ENCODE measurements at places on chromosomes 7 and 10.

DNA sequence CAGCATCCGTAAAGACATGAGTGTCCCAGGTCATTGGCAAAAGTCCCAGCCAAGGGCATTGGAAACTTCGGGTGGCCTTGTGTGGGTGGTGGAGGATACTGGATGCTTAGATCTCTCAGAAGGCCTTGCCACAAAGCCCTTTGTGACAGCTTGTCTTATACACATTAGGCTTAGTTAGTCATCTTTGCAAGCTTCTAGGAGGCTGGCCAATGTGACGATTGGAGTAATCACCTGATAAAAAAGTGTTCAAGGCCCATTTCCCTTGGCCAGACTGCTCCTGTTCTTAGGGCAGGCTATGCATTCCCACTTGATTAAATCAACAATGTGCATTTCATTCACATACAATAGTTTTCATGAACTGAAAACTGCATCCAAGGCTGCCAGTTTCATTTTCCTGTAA lies 26.9 kb downstream of the NPS start:
- DNase-seq, result no peak

- DNase-seq, result no peak
Observed at GRCh38 chr10:53135213-53135896, 362.8 kb upstream of the MBL2 start.

DNA sequence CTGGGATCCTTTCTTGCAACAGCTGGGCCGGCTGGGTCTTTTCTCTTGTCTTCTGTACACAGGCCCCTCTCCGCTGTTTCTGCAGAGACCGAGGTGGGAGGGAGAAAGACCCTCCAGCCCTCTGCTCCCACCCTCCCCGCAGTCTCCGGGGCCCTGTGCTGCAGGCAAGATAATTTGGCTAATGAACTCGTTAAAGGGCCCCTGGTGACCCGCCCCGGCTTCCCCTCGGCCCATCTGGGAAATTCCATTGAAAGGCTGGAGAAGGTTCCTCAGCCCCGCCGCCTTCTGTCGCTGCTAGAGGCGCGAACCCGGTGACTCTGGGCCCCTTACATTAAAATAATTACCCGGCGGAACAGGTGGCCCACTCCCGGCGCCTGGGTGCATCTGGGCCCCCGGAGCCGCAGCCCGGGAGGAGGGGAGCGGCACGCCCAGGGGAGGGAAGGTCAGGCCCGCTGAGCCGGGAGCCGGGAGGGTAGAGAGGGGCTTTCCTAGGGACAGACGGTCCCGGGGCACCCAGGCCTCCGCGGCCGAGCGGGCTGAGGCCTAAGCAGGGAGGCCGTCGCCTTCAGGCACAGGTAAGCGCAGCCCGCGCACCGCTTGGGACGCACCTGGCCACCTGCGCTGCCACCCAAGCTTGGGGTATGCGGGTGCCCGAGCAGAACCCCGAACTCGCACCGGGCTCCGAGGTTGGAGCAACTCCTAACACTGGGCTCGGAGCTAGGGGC lies 7.3 kb upstream of the MNX1 start:
- DNase-seq, result no peak

DNA sequence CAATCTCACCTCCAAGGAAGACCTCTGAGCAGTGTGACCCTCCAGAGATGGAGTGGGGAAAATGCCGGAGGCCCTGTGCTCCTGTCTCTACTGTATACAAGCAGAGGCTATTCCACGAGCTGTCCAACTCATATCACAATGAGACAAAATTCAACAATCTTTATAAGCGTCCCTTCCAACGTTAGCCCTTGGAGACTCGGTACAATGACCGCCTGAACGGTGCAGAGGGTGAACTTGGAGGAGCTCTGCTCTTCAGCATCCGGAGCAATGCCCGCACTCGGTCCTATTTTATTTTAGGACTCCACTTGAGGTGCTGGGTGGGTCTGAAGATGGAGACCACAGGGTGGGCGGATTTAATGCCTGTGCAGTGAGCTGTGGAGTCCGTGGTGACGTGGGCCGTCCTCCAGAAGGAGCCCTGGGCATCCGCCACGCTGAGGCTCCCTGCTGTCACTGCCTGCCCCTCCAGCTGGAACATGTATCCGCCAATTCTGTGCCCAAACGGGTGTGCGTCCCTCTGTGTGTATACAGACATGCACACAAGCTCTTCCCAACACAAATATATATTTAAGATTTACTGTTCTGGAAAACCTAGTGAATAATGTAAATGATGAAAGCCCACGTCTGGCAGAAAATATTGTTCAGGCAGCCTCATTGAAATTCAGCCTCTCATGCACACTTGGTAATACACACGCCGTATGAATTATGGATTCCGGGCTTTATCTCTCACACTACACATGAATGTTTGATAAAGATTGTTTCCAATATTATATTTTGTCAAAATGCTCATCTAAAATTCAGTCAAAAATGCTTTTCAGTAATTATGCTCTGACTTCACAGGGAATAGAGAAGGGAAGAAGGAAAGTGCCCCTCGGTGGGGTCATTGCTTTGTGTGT lies 239.9 kb upstream of the ZMIZ1 start:
- DNase-seq, result no peak

GRCh38 chr10:7186387-7187018 lies 224.3 kb downstream of the SFMBT2 start:
- DNase-seq, result no peak

DNA sequence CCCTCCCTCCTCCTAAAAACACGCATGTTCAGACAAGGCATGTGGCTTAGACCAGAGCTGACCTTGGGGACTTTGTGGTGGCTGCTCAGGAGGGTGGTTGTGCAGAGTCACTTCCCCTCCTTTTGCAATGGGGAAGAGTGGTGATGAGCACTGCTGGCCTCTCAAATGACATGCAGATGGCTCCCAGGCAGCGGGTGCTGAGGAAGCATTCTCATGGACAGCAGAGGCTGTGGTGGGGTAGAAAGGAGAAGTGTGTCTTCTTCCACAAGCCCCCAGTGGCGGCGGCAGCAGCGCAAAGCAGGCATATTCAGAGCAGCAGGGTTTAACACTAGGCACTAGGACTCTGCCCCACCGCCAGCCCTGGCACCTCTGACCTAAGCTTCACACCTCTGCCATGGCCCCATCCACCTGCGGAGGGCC lies 105.9 kb upstream of the ANLN start:
- no peak for DNase-seq

DNA sequence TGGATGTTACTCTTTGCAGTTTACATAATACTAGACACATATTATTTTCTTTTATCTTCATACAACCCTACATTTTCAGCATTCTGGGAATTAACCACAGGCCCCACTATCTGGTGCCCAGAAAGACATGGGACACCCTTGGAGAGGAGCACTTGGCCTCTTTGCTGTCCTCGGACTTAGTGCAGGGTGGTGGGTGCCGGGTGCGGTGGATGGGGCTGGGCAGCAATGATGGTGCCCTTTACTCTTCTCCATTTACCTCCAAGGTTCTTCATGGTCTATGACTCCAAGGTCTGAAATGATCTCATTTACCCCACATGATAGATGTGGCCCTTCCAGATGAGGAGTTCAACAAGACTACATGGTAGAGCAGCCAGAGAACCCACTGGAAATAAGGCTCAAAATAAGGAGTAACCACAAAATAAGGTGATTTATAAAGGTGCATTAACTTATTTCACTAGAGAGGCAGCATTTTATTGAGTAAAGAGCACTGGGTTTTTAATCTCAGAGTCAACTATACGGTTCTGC lies 56.2 kb upstream of the IGFBP3 start:
- DNase-seq, result no peak

- DNase-seq, result no peak
Observed at GRCh38 chr10:132184816-132185593, 1.7 kb upstream of the DPYSL4 start.

- peak; percentile 13 for DNase-seq
Observed at GRCh38 chr7:87219545-87220025, at the start of gene TMEM243. Gene TMEM243 (minus strand): TSS chr7:87219732. CDS start chr7:87219503, 229 bp downstream.

GRCh38 chr10:71271662-71272055 lies 47.4 kb upstream of the SLC29A3 start:
- DNase-seq, result no peak
